Right kidney (tissue), 9 donors: ENCODE measurements at places on chromosomes 6 and 20.

GRCh38 chr6:87702589-87702945, 534 bp upstream of the AKIRIN2 start:
- no peak for DNase-seq

DNA sequence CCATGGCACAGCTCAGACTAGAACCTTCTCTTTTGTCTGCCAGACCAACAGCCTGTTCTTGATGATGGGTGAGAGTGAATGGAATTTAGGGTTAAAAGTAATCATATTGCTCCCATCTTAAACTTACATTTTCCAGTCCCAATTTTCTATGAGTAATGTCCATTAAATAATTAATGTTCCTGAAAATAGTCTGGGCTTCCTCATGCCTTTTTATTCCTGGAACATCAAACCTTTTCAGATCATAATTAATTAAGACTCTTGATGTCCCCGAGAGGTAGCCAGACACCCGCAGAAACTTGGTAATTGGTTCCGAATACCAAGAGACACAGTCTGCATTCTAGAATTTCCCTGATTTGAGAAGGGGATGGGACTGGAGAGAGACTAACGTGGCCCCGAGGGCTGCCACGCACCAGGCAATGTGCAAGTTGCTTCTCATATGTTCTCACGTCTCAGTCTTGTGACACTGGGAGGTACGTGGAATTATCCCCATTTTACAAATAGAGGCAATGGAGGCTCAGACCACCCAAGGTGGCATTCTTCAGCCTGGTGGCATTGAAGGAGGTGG, 78.6 kb upstream of the TOX2 start:
- no peak for DNase-seq

DNA sequence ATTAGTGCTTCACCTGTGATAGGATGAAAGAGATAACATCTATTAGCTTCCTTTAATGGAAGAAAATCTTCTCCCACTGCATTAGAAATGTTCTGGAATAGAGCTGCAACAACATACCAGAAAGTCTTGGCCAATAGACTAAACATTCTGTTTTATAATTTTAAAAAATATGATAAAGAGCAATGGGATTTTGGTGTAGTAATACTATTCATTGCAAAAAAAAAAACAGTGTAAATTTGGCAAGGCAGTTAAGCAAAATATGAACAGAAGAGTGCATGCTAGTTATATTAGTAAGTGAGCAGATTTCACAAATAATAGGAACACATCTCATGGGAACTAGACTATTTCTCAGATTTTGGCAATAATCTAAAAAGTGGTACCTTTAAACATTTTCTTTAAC, 43.3 kb downstream of the SOX4 start:
- no peak for DNase-seq

DNA sequence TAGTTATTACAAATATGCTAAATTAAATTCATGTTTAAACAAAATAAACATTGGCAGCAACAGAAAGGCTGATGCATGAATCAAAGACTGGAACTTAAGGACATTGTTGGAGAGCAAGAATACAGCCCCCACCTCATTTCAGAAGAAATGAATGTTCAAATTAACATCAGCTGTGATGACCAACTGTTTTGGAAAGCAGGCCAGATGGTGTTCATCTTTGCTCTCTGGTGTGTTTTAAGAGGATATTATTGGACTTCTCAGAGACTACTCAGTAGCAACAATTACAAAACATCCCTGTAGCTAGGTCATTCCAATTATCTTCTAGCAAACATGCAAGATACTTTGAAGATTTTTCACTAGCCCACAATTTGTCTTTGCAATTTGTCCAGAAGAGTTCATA, 118.6 kb upstream of the DOK5 start:
- no peak for DNase-seq

GRCh38 chr6:127859956-127860355, 40.9 kb downstream of the THEMIS start:
- DNase-seq = no peak

DNA sequence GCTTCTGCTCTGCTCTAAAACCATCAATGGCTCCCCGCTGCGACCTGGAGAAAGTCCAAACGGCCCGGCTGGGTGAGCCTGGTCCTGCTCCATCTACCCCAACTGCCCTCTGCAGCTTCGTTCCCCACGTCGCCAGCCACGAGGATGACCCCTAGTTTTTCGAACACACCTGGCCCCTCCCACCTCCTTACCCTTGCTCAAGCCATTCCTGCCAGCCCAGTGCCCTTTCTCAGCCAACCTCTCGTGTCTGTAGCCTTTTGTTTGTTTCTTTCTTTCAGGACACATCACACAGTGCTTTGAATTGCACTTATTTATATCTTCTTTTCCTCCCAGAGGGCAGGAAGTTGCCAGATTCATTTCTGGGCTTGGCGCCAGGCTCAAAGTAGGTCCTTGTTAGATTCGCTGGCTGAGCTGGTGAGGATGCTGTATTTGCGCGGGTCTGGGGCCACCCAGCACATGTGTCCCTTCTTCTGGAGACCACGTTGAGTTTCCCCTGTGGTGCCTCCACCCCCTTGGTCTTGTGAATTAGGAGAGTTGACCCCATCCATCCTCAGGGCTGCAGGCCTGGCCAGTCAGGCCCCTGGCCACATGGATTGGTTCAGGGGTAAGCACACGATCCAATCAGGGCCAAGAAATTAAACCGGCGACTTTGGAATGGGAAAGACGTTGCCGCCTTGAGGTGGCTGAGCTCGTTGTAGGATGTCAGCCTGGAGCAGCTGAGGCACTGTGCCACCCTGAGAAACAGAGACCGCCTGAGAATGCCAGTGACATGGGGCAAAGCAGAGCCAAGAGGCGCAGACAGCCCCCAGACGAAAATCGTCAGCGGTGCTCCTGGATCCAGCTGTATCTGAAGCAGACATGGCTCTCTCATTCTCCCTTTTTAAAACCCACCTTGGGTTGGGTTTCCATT, 156.0 kb downstream of the CEBPB start:
- DNase-seq = no peak

DNA sequence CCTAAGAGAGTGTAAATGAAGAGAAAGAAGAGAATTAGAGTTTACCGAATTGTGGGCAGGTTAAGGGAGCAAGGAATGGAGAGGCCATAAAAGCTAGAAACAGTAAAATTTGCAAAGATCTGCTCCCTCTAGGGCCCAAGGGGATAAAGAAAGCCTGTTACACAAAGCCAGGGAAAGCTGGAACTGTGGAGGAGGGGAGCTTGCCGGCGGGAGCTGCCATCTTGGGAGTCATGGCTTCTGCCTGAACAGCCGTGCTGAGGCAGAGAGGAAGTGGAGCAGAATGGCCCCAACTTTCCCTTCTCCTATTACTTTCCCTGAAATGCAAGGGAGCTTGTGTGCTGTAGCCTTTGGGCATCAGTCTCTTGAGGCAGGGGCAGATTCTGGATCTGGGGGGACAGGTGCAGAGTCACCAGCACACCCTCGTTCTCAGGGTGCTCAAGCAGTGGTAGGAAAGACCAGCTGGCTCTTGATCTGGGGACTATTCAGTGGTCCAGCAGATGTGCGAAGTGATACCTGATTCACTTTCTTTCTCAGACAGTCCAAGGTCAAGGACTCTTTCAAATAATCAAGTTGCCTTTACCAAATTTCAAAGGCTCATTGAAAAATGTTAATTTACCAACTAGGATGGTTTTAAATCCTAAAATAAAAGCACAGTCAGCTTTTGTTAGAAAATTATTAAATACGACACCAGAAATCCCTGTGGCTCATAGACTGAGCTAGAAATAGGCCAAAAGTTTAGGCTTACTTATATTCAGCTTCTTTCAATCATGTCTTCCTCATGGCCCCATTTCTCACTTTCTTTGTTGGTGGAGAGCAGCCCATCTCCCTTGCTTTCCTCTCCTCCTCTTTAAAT, 25.7 kb downstream of the LAMA4 start:
- no peak for DNase-seq

- DNase-seq = peak; percentile 33
Observed at GRCh38 chr6:28789553-28790083, 134.2 kb downstream of the TRIM27 start.
